ENCODE measurements at places on chromosomes 3 and 15. TPM values are rescaled to one million over a fixed set of nuclear protein-coding genes. Genes with fewer than 3 reads are reported as not detected.

MOBP gene
- total RNA-seq: not detected

GPR176 gene
- 4.6 TPM for total RNA-seq

TNFAIP8L3 gene
- 10.9 TPM for total RNA-seq

DOCK3 gene
- 2.7 TPM for total RNA-seq

GRCh38 chr3:73060302-73060723 lies 1.1 kb upstream of the EBLN2 start:
- no peaks in the 10 kb centered on the region for H3K27me3 ChIP-seq
- peaks cover 9% of the 10 kb centered on the region for H3K4me1 ChIP-seq
- DNase-seq: no peak

DNA sequence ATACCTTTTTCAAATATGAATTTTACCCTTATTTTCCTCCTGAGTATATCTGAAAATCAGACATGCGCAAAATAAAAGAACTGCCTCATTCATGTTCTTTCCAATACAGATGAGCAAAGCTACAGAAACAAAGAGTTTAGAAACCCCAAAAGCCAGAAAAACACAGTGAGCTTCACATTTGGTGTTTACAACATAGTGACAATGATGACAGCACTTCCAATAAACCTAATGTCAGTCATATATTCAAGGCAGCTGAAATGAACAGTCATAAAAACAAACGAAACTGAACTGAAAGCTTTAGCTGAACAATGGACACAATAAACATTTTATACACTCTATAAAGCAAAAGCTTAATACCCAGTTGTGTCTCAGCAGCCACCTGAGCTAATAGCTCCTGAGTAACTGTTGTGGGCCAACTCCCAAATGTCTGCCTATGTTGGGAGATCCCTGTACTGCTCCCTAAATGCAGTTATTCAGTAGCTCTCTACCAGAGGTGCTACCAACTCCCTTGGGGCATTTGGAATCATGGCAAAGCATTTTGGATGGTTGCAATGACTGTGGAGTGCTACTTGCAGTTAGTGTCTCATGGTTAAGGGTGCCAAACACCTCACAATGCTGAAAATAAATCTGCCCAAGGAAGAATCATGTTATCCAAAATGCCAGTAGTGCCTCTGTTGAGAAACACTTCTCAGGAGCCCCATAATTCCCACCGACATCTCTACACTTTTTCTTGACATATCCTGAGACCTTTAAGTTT lies 131.5 kb downstream of the TGFBR2 start:
- no peaks in the 10 kb centered on the region for H3K36me3 ChIP-seq
- H3K27ac ChIP-seq: no peak overlapping the region
- no peaks in the 10 kb centered on the region for H3K27me3 ChIP-seq
- no peak overlapping the region for H3K4me3 ChIP-seq

GRCh38 chr3:151328298-151328995 lies 902 bp downstream of the P2RY13 start:
- no peak for DNase-seq
- H3K36me3 ChIP-seq: no peaks in the 10 kb centered on the region
- peak overlapping the region; percentile 32 for H3K4me3 ChIP-seq

DNA sequence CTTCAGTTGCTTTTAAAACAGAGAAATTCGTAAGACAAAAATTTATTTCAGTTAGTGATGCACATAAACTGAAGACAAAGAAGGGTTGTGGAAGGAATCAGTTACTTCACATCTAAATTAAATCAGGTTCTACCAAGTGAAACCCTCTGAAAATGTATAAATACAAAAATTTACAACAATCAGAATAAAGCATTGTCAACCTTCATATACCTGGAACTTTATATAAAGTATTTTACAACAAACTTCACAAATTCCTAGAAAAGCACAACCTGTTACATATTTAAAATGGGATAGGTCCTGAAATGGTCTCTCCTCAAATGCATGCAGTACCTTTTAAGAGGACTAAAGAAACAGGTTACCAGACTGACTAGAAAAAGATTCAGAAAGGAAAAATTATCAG lies 26.9 kb downstream of the ATOSA start:
- no peaks in the 10 kb centered on the region for H3K27me3 ChIP-seq
- H3K27ac ChIP-seq: peak overlapping the region; percentile 27
- H3K36me3 ChIP-seq: peaks cover 16% of the 10 kb centered on the region
- no peak for DNase-seq
- peaks cover 29% of the 10 kb centered on the region for H3K4me1 ChIP-seq
- H3K4me3 ChIP-seq: no peak overlapping the region

GRCh38 chr3:155448531-155448930 lies 155.0 kb upstream of the STRIT1 start:
- H3K36me3 ChIP-seq: no peaks in the 10 kb centered on the region
- no peaks in the 10 kb centered on the region for H3K27me3 ChIP-seq
- no peak for DNase-seq
- H3K4me1 ChIP-seq: no peaks in the 10 kb centered on the region
- no peak overlapping the region for H3K27ac ChIP-seq
- no peak overlapping the region for H3K4me3 ChIP-seq

DNA sequence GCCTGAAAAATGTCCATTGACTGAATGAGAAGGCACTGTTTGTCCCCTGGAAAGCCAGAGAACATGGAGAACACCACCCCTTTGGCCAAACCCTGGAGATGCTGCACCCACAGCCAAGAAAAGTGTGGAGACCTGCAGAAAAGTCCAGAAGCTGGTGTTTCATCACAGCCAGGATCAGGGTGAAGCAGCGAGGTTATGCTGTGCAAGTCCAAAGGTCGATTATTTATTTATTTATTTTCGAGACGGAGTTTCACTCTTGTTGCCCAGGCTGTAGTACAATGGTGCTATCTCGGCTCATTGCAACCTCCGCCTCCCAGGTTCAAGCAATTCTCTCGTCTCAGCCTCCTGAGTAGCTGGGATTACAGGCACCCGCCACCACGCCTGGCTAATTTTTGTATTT lies 5.5 kb upstream of the CTSH start:
- H3K4me3 ChIP-seq: no peak overlapping the region
- DNase-seq: no peak
- no peaks in the 10 kb centered on the region for H3K36me3 ChIP-seq
- no peaks in the 10 kb centered on the region for H3K27me3 ChIP-seq
- H3K4me1 ChIP-seq: peaks cover 22% of the 10 kb centered on the region
- H3K27ac ChIP-seq: no peak overlapping the region

DNA sequence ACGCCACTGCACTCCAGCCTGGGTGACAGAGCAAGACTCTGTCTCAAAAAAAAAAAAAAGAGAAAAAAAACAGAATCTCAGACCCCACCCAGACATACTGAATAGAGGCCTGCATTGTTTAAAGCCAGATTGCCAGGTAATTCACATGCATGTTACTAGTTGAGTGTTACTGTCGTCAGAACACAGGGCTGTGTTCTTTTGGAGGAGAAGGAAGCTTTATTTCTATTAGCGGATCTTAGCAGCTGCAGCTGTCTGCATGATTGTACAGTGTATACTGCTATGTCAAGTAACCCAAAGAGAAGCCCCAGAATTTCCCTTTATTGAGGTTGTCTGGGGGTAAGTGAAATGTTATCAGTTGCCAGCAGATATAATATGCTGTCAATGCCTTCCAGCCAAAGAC lies 496.6 kb upstream of the NAALADL2 start:
- H3K4me3 ChIP-seq: no peak overlapping the region
- H3K36me3 ChIP-seq: no peaks in the 10 kb centered on the region
- no peak overlapping the region for H3K27ac ChIP-seq
- no peak for DNase-seq
- H3K27me3 ChIP-seq: no peaks in the 10 kb centered on the region

DNA sequence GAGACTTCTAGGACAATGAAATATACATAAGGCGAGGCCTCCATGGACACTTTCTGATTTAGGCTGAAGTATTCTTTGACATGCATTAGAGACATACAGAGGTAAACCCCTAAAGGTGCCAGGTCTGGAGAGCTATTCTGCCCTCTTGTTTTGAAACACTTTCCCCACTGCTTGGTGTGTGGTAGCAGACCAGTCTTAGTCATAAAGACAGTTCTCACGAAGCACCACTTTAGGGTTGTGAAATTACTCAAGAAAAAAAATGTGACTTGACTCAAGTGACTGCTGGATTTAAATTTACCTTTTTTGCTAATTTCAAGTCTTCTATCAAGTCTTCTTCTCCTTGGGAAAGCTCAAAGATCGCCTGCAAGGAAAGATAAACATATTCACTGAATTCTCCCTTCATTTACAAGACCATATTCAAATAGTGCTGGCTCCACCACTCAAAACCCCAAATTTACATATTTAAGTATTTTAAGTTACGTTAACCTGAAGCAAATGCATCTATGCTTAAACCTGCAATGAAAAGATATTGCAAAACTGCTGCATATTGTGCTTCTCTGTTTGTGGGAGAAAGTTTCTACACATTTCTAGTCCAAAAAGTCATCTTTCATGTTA lies 48.4 kb downstream of the ARHGEF3 start:
- no peak for DNase-seq
- peak overlapping the region; percentile 32 for H3K4me3 ChIP-seq
- peak overlapping the region; percentile 80 for H3K27ac ChIP-seq
- no peaks in the 10 kb centered on the region for H3K27me3 ChIP-seq

- no peak for DNase-seq
- no peaks in the 10 kb centered on the region for H3K36me3 ChIP-seq
- H3K27me3 ChIP-seq: no peaks in the 10 kb centered on the region
- H3K4me3 ChIP-seq: no peak overlapping the region
These were observed 12.4 kb downstream of the EFCC1 start for GRCh38 chr3:129013491-129013891.
